ENCODE measurements at places on chromosomes 6 and 20.

DNA sequence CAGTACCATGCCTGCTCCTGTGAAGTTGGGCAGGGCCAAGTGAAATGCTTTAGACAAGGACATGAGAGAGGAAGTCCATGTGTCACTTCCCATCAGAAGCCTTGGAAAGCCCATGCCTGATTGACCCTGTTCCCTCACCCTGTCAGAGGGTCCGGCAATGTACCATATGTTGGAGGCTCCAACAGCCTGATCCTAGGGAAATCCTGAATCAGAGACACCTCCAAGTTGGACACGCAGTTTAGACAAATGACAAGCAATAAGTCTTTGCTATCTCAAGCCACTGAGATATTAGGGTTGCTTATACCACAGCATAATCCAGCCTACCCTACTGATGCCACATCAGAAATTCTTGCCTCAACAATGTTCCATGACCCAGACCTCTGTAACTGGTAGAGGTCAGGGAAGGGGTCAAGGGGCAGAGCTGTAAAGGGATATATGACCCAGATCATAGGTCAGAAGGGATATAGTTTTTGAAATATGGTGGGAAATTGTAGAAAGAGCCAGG, 174.8 kb downstream of the HACE1 start:
- no peak for DNase-seq

DNA sequence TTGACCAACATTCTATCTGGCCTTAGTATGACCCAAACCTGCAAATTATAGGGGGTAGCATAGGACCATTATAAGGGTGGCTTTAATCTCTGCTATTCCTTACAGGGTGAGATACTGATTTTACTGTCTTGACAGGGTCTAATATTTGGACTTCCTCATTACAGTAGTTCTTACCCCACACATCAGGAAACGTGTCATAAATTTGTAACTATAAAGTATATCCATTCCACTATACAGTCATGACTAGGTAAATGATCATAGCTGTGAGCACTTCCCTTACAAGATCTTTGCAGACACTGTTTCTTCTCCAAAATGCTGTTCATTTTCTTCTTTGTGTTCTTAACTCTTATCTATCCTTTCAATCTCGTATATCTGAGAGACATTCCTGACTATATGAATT, 518.7 kb upstream of the RNF217 start:
- no peak for DNase-seq

GRCh38 chr6:28638787-28639430, 113.2 kb downstream of the GPX5 start:
- no peak for DNase-seq

DNA sequence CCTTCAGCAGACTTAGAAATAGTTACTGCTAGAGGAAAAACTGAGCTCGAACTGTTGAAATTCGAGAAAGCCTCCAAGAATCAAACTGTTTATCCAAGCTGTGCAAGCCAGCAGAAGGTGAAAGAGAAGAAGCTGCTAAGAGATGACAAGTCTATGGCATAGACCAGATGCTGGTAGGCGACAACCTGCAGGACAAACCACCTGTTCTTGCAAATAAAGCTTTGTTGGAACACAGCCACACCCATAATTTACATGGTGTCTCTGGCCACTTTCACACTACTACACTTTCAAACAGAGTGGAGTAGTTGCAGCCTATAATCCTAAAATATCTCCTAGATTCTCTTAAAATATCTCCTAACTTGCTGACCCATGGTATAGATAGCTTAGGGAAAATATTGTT, 33.3 kb downstream of the TNFRSF21 start:
- DNase-seq, result no peak

- no peak for DNase-seq
Measured at GRCh38 chr6:11833626-11834592, 55.3 kb upstream of the ADTRP start.

DNA sequence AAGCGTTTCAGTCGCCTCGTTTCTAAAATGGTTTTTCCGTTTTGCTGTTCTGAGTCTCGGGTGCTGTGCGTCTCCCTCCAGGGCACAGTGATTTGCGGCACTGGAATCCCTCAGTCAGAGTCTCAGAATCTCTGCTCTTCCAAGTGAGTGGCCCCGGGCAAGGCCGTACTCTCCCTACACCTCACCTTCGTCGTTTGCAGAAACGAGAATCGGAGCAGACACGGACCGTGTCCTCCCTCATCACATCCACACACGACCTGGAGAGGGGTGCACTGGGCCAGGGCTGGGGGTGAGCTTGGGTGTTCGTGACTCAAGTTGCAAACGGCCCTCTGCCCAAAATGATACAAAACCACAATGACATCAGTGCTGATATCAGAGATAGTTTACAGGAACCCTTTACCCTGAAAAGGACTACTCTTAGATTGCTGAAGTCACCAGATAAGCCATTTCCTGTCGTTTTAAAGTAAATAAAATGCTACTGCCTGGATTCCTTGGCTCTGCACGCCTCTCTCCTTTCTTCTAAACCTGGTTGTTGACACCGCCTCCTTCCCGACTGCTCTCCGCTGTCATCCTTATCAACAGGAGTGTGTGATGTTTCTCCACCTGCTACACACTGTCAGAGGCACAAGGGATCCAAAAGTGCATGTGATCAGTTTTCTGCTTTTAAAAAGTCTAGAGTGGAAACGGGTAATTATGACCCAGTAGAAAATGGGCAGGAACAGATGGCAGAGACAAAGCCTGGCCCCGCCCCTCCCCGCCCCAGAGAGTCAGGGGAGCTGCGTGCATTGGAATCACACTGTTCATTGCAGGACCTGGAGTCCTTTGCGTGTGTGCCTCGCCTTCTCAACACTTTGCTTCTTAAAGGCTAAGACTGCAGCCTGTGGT, 38.4 kb downstream of the KIF25 start:
- no peak for DNase-seq

- DNase-seq, result no peak
Measured at GRCh38 chr20:41572010-41572572, 46.1 kb downstream of the CHD6 start.

DNA sequence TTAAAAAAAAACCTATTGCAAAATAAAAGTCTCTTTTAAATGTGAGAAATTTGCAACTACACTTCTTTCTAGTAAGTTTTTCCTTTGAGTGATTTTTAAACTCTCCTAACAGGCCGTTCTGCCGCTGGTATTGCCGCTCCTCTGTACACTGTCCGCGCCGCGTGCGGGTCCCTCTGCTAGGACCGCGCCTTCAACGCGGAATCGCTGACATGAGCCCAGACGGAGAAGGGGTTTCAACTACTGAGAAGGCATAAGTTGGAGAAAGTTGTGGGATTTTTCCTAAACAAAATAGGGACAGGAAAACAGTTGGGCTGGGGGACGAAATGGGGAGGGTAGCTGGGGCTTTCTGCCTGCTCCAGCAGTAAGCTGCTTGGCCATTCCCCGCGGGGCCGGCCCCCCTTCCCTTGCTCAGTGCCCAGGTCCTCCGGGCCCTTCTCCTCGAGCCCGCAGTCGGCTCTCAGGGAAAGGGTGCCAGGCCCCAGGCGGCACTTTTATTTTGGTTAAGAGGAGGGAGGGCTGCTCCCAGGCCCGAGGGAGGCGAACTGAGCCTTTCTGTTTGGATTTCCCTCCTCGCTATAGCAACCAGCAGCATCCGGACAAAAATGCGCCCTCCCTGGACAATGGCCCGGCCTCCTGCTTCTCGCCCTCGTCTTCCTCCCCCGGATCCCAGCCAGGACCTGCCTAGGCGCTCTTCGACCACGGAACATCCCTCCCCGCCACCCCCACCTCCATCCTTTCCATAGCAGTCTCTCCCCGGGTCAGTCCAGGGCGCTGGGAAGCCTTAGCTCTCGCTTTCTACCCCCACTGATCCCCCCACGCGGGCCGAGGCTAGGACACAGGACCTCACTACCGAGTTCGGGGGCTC, 6.8 kb upstream of the POU3F2 start:
- DNase-seq, result no peak

DNA sequence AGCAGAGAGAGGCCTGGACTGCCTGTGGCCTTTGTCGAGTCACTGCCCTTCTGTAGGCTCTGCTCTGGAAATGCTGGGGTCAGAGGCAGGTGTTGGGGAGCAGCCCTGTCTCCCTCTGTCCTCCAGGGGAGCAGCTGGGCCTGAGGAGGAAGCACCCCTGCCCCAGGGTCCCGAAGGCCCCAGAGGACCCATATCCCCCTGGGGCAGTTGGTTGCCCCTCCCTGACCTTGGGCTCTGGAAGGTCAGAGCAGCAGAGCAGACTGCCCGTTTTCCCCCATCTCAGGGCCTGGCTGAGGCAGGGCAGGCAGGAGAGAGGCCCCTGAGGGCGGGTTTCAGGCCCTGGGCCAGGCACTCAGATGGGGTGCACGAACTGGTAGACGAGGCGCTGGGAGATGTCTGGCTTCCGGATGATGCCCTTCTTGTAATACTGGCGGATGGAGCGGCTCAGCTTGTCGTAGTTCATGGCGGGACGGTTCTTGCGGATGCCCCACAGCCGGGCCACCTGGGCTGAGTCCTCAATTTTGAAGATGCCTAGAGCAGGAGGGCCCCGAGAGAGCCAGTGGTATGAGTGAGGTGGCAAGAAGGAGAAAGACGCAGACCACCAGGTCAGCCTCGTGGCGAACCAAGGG, 18.1 kb downstream of the SPDEF start:
- DNase-seq, result no peak
